ENCODE measurements at places on chromosomes 16 and 17.

- no peak for DNase-seq
These were observed 32.1 kb downstream of the TRIM25 start for GRCh38 chr17:56881685-56882295.

DNA sequence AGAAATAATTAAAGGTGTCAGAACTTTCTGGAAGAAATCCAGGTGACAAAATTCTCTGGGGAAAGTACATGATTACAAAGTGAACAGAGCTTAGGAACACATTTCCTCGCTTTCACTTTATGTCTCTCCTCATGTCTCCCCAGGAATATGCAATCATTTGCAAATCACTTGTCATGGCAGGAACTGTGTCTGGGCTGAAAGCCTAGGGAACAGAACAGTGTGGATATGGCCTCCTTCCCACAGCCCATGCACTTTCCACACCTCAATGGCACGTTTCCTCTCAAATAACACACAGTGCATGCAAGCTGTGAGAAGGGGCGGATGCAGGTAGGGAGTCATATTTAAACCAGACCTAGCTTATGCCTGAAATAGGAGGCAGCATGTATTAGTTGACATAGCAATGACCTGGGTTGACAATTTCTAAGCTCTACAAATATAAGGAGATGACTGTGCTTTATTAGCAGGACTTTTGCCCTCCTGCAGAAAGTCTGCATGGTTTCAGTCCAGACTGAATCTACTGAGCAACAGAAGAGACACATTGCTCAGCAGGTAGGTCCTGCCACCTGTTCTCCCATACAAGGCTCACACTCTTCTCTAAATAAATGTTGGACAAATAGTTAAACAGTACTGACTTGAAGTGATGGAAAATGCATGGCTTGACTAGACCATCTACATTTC, 236.0 kb upstream of the ELAC2 start:
- no peak for DNase-seq

DNA sequence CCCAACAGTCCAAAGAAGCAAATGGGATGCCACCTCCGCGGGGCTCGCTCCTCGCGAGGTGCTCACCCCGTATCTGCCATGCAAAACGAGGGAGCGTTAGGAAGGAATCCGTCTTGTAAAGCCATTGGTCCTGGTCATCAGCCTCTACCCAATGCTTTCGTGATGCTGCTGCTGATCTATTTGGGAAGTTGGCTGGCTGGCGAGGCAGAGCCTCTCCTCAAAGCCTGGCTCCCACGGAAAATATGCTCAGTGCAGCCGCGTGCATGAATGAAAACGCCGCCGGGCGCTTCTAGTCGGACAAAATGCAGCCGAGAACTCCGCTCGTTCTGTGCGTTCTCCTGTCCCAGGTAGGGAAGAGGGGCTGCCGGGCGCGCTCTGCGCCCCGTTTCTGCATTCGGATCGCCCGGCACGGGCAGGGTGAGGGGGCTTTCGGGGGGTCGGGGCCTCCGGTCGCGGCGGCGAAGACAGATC, at the start of gene CDH13:
CDH13 (plus strand) TSS at position 179 of the 471 bp plus-strand sequence.
- no peak for DNase-seq

- DNase-seq, result no peak
These were observed 7.8 kb upstream of the EFTUD2 start for GRCh38 chr17:44906763-44907728.

- DNase-seq, result no peak
These were observed 190.0 kb downstream of the C16orf95 start for GRCh38 chr16:87127061-87127765.

- no peak for DNase-seq
These were observed 84.3 kb upstream of the DOC2B start for GRCh38 chr17:265718-266117.

DNA sequence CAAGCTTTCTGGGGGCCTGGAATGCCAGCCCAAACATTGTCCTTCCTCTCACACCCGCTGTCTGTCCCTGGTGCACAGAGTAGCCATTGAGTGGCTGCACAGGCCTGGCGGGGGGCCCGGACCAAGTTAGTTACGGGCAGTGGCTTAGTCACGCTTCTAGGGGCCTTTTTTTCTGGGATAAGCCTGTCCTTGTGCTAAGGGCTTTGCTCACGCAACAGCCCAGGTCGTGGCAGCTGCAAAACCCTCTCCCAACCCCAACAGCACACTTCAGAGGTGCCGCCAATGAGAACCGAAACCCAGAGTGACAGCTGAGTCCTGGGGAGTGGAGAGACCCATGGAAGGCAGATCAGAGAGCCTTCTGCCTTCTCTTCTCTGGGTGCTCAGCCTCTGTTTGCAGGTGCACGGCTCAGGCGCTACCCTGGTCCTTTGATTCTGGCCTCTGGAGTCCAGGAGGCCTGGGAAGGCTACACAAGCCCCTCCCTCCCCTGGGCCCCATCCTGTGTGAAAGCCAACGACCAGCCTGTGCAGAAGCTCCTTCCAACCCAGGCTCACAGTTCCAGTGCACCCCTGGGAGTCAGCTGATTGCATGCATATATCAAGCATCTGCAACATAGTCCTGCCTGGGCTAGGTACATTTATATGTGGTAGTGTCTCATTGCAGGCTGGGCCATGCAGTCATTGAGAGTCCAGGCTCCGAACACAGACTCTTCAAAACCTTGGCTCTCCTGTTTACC, 9.1 kb downstream of the WSCD1 start:
- DNase-seq, result no peak

GRCh38 chr16:10640934-10641333, 53.8 kb downstream of the TEKT5 start:
- DNase-seq, result no peak

DNA sequence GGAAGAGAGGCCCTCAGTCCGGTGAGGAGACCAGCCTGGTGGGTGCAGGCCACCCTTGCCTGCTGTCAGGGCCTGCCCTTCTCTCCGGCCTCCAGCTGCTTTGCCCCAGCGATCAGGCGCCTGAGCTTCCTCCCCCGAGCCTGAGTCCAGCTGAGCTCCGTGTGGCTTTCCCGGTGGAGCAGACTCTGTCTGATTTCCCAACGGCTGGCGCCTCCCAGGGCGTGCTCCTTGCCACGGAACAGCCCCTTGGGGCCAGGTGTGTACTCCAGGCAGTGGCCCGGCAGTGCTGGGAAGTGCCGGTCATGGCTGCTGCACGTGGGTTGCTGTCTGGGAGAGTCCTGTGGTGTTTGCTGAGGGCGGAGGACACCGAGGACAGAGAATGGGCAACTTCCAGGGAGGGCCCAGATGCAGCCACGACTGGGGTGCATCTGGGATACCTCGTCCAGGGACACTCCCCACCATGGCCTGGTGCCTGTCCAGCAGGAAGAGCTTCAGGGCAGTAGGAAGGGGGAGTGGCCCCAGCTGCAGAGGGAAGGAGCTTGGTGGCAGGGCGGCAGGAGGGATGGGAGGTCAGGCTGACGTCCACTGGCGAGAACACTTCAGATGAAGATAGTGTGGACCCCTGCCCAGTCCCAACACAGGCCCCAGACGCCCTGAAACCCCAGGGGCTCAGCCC, 22.5 kb downstream of the METRNL start:
- DNase-seq, result no peak

- DNase-seq, result no peak
These were observed 78.0 kb upstream of the ZNF750 start for GRCh38 chr17:82917699-82918345.

- no peak for DNase-seq
These were observed 146.3 kb upstream of the FOXF1 start for GRCh38 chr16:86363836-86364618.

GRCh38 chr16:57297856-57298255, 13.4 kb upstream of the PLLP start:
- no peak for DNase-seq

DNA sequence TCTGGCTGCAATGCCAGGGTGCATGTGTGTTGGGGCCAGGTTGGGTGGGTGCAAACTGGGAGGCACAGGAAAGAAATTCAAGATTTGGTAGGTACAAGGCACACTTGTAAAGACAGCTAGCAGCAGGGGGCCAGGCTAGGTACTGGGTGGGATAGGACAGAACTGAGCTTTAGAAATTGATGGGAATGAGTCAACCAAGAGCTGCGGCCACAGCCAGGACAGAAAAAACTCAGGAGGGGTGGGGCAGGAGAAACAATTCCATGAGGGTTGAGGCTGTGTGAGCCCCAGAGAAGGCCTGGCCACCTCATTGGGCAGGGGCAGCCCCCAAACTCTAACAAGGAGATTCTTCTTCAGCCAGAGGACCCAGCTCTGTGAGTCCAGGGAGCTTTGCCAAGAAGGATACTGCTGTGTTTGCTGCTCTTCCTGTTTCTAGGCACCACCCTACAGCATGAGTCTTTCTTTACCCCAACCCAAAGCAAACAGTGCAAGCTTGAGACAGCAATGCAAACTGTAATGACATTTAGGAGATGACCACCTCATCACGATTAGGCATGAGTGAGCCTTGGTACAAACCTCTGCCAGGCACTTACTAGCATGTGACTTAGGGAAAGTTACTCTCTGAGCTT, 21.3 kb upstream of the CCDC182 start:
- no peak for DNase-seq

- DNase-seq, result no peak
These were observed 14.0 kb downstream of the UBALD2 start for GRCh38 chr17:76278952-76279741.

DNA sequence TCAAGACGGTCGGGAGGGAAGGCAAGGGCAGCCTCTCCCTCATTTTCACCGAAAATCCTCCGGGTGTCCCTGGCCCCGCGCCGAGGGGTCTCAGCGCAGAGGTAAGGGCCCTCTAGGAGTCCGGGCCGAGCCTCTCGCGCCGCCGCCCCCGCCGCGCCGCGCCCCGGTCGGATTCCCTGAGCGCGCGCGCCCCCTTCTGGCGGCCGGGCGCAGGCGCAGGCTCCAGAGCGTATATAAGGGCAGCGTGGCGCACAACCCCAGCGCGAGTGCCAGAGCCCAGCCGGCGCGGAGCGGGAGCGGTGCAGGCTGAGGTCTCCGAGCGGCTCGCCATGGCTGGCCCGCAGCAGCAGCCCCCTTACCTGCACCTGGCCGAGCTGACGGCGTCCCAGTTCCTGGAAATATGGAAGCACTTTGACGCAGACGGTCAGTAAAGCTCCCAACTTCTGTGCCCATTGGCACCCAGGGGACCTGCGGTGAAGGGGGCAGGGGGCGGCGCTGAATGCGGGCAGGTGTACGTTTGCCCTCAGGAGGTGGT, at the start of gene CALB2:
CALB2 (plus strand) TSS at position 260 of the 535 bp plus-strand sequence; CDS start at position 330, 70 bp downstream.
- no peak for DNase-seq

- no peak for DNase-seq
These were observed 84.6 kb downstream of the GSG1L start for GRCh38 chr16:27978876-27979275.

- no peak for DNase-seq
These were observed 6.1 kb downstream of the WWOX start for GRCh38 chr16:78105517-78105916.

DNA sequence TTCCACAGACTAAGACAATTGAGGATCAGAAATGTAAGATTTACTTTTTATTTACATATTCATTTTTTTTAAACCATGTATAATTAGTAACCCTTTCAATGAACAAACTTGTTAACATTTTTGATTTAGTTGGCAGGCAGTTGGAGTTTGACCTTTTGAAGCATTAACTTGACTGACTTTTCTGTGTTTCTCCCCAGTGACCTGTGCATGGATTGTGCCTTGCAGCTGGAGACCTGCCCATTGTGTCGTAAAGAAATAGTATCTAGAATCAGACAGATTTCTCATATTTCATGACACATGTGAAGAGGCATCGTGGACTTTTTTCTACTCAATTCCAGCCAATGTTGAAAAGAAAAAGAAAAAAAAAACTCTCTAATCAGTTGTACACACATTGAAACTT, 6.4 kb upstream of the ARL2BP start:
- DNase-seq, result no peak

DNA sequence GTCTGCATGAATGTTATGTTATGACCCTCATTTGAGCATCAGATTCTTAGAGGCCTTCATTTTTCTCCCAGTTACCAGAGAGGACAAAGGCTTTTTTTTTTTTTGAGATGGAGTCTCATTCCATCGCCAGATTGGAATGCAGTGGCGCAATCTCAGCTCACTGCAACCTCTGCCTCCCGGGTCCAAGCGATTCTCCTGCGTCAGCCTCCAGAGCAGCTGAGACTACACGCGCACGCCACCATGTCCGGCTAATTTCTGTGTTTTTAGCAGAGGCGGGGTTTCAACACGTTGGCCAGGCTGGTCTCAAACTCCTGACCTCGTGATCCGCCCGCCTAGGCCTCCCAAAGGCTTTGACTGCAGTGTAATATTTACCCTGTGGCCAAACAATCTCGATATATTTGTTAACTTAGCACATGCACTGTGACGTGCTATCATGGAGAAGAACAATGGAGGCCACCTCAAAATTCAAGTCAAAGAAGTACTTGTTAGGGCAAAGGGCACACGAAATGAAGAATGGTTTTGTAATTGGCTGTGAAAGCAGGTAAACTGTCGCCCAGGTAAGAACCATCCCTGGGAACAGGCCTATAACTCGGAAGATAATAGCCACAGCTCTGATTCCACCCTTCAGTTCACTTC, 303.4 kb downstream of the SLC39A11 start:
- DNase-seq, result no peak

- no peak for DNase-seq
These were observed 90.9 kb upstream of the PLCG2 start for GRCh38 chr16:81688182-81688581.

Data from cortex of kidney (tissue), 1 donor.